ENCODE measurements at places on chromosomes 11 and 22.

DNA sequence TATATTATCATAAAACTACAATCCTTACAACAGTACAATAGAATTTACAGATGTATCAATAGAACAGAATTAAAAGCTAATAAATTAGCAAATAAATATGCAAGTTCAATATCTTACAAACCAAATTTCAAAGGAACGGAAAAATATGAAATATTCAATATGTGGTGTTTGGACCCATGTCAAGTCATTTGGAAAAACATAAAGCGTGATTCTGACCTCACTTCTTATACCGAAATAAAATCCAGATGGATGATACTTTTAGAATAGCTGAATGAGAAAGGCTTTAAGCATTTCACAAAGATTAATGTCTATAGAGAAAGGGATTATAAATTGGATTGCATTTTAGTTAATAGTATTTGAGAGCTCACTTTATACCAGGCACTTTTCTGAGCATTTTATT lies 92.8 kb upstream of the TEAD1 start:
- DNase-seq, result no peak

- no peak for DNase-seq
These were observed 9.9 kb upstream of the MAFF start for GRCh38 chr22:38191731-38192474.

GRCh38 chr22:22378446-22379415 lies 129.8 kb downstream of the ZNF280B start:
- no peak for DNase-seq

GRCh38 chr11:65476632-65477148 lies 22.2 kb upstream of the MALAT1 start:
- DNase-seq, result no peak

GRCh38 chr11:8690374-8691342 lies 8.1 kb downstream of the RPL27A start:
- no peak for DNase-seq

DNA sequence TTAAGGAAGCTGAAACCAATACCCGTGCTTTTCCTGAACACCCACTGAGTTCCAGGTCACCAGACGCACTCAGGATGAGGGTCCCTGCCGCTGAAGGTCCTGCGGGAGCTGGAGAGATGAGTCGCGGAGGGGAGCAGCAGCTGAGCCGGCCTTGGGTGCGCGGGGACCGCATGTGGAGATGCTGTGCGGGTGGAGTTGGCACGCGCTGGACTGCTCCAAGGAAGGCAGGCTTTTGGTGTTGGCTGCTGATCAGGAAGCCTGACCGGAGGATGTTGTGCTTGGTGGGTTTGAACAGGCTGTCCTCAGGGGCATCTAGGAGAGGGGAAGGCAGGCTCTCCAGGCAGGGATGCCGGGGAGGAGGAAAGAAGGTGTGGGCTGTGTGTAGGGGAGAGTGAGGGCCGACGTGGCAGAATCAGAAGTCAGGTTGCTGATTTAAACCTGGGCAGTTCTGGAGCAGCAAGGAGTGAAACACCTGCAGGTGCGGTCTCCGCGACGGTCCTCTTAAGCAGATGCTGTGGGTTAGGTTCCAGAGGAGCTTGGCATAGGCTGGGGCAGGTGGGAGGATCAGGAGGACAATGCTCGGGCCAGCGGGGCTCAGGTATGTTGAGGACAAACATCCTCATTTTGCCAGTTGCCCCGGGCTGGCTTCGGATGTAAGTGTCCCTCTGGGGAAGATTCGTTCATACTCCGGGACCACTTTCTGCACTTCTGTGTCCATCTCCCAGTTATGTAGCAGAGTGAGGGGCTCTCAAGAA lies 197.5 kb upstream of the B3GAT1 start:
- DNase-seq, result no peak

DNA sequence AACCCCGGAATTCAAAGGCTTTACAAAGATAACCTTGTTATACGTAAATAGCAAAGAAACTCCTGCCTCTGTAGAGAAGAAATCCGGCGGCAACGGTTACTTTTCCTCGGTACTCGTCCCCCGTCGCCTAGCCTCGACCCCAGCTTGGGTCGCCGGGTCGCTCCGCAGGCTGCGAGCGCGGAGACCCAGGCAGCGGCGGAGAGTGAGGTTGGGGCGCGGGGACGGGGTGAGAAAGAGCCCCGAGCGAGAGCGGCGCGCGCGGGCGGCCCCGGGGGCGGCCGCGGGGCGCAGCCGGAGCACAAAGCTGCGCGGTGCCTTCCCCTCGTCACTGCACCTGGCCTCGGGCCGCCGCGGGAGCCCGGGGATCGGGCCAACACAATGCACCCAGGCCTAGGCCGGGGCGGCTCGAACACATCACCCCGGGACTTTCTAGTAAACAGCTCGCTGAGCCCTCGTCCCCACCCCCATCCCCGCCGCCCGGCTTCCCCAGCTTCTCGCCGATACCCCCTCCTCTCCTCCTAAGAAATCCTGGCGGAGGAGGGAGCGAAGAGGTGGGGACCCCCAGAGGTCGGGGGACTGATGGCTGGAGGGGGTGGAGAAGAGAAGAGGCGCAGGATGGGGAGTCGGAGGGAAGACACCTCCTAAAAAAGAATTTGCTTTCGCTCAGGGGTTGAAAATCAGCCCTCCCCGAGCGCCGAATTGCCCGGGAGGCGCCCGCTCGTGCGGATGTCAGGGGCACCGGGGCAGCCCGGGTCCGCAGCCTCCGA lies 845 bp downstream of the MPPED2 start:
- DNase-seq, result peak; percentile 67

DNA sequence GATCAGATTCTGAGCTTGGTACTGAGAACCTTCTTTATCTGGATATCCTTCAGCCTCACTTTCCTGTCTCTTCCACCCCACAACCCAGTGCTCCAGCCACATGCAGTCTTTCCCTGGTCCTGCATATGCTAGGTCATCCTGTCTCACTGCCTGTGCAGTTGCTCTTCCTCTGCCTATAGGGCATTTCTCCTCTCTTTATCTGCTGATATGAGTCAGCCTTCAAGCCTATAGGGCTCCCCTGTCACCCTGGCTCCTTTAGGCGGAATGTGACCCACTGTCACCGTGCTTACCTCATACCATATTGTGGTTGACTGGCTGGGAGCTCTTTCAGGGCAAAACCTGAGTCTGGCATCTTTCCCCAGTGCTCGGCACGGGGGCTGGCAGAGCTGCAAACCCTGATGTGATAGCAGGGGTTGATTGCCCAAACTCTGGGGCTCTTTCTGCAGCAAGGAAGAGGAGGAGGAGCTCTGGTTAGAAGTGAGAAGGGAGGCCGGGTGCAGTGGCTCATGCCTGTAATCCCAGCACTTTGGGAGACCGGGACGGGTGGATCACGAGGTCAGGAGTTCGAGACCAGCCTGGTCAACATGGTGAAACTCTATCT lies 26.3 kb downstream of the MEI1 start:
- no peak for DNase-seq

DNA sequence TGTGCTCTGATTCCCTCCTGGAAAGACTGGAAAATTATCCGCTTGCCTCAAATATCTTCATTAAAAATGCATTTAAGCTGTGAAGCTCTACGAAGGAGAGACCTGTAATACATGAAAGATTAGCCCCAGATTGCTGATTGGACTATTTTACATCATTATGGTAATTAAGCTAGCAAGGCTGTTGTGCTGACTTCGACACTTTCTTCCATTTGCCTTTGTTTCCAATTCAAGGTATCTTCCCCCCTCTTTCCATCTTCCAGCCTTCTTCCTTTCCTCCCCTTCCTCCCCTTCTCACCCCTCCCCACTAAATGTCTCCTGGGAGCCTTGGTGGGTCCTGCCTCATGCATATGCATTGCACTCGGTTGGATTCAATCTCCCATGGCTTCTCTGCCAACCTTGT lies 710.8 kb downstream of the OPCML start:
- DNase-seq, result no peak

GRCh38 chr11:4065086-4065485 lies 29.5 kb upstream of the RRM1 start:
- DNase-seq, result no peak

DNA sequence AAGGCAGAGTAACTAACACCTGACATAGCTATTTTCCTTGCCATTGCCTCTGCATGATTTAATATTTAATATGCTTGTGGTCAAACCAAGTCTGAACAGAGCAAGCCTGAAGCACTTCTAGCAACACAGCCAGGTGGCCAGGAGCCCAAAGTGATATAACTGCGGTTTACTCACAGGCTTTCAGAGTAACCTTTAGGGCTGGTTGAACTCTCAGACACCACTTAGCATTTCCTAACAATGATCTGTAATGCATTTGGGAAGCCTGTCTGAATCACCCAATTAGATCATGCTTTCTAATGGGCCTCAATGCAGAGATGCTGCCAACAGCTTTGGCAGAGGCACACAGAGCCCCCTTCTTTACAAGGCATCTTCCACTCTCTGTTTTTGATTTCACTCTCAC lies 96.1 kb downstream of the FDX1 start:
- no peak for DNase-seq

DNA sequence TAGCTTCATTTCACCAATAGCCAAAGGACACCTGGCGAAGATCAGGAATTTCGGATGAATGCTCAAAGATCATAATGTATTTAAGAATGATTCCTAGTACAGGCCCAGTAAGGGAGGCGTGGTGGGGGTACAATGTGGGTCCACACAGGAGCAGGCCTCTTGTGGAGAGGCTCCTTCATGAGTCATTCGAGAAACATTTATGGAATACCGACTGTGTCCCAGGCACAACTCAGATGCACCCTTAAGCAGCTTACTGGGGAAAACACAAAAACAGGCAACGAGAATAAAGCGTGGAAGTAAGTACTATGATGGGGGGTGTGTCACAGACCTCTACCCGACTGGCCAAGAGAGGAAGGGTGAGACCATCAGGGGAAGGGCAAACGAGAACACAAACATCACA lies 44.5 kb downstream of the SMCO4 start:
- no peak for DNase-seq
